ENCODE measurements at places on chromosomes 3 and 15.

- DNase-seq: no peak
Measured at GRCh38 chr15:66483131-66483566, 14.4 kb downstream of the SNAPC5 start.

GRCh38 chr3:65939801-65940246, 98.9 kb downstream of the MAGI1 start:
- no peak for DNase-seq

DNA sequence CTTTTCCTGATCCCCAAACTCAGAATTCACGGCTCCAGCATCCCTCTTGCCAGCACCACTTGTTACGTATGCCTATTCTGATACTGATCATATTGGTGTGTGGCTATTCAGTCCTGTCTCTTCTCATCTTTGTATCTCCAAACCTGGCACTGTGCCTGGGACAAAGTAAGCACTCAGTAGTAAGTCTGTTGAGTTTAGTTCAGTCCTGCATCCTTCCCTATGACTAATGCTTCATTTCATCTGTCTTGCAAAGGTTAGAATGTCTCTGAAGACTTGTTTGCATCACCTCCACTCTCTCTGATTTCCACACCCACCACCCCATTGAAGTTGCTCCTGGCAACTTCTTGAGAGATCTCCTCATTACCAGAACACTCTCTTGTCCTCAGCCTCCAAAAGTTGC, 80.3 kb downstream of the HMG20A start:
- no peak for DNase-seq

GRCh38 chr15:41824062-41824745, 3.7 kb upstream of the JMJD7 start:
- DNase-seq: no peak

DNA sequence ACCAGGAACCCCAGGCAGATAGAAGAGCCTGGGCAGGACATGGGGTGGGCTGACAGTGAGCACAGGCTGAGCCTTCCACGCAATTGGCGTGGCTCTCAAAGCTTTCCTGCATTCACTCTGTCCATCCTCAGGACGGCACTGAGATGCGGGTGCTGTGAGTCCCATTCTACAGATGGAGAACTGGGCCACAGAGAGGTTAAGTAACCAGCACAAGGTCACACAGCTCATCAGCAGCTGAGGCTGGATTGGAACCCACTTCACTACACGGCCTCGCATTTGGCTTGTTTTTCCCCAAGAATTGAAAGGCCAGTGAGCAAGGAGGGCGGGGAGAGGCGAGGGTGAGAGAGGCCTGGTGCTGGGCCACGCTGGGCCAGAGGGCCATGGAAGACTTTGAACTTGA, 36.0 kb upstream of the GRIP2 start:
- no peak for DNase-seq

GRCh38 chr3:110343945-110344344, 727.7 kb upstream of the NECTIN3 start:
- no peak for DNase-seq

- no peak for DNase-seq
Measured at GRCh38 chr3:113254171-113254947, 43.0 kb downstream of the BOC start.

- DNase-seq: no peak
Measured at GRCh38 chr15:35953424-35953823, 407.5 kb upstream of the DPH6 start.

GRCh38 chr3:10279384-10280176, 13.2 kb downstream of the GHRL start:
- DNase-seq: no peak

DNA sequence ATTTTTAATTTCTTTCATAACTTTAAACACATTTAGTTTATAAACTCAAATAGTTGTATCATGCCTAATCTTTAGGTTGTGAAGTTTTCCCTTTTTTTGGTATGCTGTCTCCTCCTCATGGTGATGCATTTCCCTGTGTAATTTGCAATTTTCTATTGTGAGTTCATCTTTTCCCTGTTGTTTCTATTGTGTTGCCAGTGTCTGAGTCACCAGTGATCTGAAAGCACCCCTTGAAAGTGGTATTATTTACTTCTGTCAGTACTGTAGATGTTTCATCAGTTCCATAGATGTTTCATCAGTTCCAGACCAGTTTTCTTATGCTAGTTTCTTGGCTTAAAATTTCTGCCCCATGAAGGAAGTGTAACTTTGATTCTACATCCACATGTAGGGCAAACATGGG, 80.6 kb downstream of the OXSM start:
- DNase-seq: no peak

Measured in hippocampal formation (tissue), 2 donors.